ENCODE measurements at places on chromosomes 2 and 18. TPM values are rescaled to one million over a fixed set of nuclear protein-coding genes. Genes with fewer than 3 reads are reported as not detected.

DNA sequence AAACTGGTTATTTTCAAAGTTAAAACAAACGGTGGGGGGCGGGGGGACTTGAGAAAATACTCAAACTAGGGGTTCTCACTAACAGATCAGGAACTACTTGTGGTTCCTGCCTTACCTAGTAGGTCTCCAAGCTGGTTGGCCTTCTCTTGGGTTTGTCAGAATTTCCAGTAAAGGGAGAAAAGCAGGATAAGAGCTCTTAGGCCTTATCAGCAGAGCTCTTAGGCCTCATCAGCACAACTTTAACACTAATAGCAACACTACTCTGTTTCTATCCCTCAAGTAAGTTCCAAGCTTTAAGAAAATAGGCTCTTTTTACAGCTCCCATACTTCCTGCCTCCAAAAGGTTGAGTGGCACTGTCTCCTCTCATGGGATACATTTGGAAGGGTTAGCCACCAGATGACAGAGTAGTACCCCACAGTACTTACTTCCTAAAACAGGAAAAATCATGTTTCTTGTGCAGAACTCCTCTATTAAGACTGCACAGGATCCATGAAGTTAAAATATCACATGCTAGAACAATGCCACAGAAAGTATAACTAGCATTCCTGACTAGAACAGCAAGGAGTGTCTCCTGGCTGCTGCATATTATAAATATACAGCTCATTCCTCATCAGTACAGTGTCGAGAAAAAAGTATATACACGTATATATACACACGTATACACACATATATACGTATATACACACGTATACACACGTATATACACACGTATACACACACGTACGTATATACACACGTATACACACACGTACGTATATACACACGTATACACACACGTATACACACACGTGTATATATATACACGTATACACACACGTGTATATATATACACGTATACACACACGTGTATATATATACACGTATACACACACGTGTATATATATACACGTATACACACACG lies 6.1 kb downstream of the FBXO11 start:
- no peak for DNase-seq

DNA sequence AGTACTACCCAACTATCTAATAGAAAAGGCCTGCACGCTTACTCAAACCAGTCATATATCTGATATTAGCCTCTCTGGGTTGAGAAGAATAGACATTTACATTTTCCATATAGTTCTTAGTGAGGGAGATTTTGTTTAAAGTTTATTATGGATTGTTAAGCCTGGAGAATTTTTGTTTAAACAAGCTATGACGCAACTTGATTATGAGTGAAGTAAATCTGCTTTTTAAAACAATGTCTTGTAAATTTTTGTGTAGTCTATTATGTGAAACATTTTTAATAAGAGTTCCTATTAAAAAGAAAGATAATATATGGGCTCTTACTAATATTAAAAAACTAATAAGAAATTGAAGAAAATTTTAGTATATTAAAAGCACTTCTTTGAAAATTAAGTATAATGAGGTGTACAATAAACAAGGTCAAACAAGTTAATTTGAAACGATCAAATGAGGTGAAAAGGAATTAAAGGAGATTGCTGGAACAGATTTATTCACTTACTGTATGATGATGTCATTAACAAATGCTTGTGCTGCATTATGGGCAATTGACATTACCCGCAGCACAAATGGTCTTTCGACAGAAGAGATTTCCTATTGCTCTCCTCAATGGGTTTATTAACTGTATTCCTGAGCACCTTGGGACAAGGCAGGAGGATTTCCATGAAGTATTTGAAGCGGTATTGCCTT lies 229.2 kb upstream of the SMIM21 start:
- DNase-seq: no peak

SERPINB2 gene
- 6.6 TPM for total RNA-seq

CCDC85A gene
- total RNA-seq: 7.6 TPM

CHRNA1 gene
- 0.22 TPM for total RNA-seq

PIEZO2 gene
- 3.1 TPM for total RNA-seq
